ENCODE measurements at places on chromosomes 2 and 18.

- DNase-seq, result no peak
- no peak overlapping the region for H3K4me3 ChIP-seq
- no peaks in the 10 kb centered on the region for H3K36me3 ChIP-seq
- no peak overlapping the region for H3K27ac ChIP-seq
- no peaks in the 10 kb centered on the region for H3K27me3 ChIP-seq
Measured at GRCh38 chr2:198788676-198789075, 669.1 kb downstream of the SATB2 start.

DNA sequence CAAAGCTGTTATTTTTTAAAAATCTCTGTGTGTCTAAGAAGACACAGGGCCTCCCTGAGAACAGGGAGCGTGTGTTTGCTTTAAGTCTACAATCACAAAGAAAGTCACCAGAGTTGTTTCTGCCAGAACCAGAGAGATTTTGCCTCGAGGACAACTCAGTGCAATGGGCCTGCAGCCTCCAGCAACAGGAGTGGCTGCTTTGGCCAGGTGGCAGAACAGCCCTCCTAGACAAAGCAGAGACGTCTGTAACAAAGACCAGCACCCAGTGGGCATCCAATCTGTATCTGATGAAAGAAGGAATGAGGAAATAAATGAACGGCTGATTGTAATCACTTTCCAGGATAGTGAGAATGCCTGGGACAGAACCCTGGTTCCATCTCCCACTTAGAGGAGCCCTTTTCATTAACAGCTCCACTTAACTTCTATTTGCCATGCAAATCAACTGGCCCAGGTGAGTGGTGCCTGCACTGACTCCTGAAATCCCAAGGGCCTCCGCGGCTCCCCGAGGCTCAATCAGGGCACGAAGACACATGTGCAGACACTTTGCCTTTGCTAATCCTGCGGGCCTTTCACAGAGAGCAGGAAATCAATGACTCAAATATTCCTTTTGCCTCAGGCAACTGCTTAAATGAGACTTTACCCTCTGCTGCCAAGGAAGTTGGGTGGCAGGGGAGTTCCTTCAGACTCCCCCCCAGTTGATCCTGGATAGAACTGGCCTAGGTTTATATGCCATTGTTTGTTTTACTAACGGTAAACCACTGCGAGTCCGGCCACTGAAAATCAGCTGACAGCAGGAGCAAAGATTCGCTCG lies 146.5 kb downstream of the CABLES1 start:
- peak overlapping the region; percentile 88 for H3K27ac ChIP-seq
- H3K4me1 ChIP-seq, result no peaks in the 10 kb centered on the region
- DNase-seq, result peak; percentile 67
- H3K4me3 ChIP-seq, result no peak overlapping the region

- H3K4me3 ChIP-seq, result no peak overlapping the region
- no peaks in the 10 kb centered on the region for H3K36me3 ChIP-seq
- H3K27me3 ChIP-seq, result no peaks in the 10 kb centered on the region
- no peak overlapping the region for H3K27ac ChIP-seq
Measured at GRCh38 chr2:65231121-65231520, 3.5 kb downstream of the ACTR2 start.

DNA sequence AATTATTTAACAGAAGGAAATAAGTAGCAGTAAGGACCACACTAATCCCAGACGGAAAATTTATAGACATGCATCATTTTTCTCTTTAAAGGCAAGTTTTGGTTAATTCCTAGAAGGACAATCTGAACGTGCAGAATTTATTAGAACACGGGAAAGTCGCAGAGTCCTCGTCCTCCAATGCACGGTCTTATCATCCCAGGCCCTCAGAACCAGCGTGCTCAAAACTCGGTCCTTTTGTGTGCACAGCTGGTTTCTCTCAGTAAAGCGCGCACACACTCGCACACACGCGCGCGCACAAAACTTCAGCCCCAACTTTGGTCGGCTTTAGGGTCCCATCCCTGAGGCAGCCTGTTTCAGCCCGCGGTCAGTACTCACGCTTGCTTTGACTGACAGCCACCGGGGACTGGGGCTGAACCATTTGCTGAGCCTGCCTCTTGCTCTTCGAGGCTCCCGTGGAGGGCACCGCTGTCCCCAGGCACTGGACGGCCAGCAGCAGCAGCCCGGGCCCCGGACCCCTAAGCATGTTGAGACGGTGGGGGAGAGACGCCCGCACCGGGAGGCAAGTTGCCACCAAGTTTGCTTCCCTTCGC lies 493 bp downstream of the FN1 start:
- H3K4me3 ChIP-seq, result peak overlapping the region; percentile 53
- no peaks in the 10 kb centered on the region for H3K4me1 ChIP-seq
- peak overlapping the region; percentile 75 for H3K27ac ChIP-seq
- no peaks in the 10 kb centered on the region for H3K36me3 ChIP-seq
- DNase-seq, result no peak

- no peak overlapping the region for H3K4me3 ChIP-seq
- no peak overlapping the region for H3K27ac ChIP-seq
- DNase-seq, result no peak
- H3K36me3 ChIP-seq, result no peaks in the 10 kb centered on the region
- no peaks in the 10 kb centered on the region for H3K27me3 ChIP-seq
Measured at GRCh38 chr18:56003720-56004088, 415.7 kb upstream of the TCF4 start.

DNA sequence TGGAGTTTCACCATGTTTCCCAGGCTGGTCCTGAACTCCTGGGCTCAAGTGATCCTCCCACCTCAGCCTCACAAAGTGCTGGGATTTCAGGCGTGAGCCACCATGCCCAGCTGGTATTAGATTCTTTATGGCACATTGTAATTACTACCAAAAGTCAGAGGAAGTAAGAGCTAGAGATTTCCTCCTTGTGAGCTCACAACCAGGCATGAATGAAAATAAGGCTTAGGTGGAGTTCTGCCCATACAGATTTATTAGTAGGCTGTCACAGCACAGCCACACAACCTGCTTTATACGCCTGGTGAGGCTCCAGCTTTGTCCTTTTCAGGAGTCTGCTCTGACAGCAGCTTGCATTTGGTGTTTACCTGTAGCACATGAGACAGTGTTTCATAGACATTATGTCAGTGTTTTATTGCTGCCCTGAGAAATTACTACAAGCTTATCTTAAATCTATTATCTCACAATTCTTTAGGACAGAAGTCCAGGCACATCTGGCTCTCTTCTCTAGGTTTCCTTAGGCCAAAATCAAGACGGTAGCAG lies 156.6 kb downstream of the TANC1 start:
- H3K27ac ChIP-seq, result peak overlapping the region; percentile 58
- no peaks in the 10 kb centered on the region for H3K4me1 ChIP-seq
- H3K36me3 ChIP-seq, result no peaks in the 10 kb centered on the region
- no peaks in the 10 kb centered on the region for H3K27me3 ChIP-seq

DNA sequence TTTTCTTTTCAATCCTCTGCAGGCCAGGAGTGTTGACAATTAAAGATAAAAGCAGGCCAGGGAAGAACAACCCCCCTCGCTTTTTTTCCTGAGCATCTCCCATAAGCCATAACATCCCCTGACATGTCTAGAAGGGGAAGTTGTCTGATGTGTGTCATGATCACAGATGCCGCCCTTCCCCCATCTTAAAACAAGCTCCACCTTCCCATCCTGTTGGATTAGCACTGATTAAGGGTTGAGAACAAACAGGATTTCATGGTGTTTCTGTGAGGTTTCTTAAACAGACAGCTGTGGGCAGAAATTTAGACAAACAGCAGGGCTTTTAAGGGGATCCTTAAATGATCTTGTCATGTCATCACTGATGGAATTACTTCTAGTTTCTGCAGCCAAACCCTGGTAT lies 59.4 kb upstream of the UPP2 start:
- no peak for DNase-seq
- no peaks in the 10 kb centered on the region for H3K27me3 ChIP-seq
- no peaks in the 10 kb centered on the region for H3K4me1 ChIP-seq
- no peaks in the 10 kb centered on the region for H3K36me3 ChIP-seq

DNA sequence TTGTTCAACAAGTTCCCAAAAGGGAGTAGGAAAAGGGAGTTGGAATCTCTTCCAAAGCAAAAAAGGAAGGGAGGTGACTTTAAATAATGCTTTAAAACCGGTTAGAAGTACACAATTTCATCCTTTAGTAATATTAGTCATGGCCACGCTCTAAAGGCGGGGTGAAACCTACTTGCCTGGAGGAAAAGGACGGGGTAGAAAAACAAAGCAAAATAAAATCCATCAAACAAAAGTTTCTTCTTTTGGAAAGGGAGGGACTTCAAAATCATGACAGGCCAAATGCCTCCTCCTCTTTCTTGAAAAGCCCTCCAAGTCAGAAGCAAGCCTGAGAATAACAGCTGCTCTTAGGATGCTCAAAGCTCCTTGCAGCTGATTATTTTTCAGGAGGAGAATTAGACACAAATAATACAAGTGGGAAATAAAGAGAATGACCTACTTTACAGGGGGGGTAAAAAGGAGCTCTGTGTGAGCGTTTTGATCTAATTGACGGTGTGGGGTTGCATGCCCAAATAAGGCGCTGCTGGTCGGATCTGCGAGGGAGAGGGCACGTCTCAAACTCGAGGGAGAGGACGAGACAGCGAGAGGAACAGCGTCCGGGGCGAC lies 1.8 kb upstream of the NPAS2 start:
- peak overlapping the region; percentile 95 for H3K27ac ChIP-seq
- no peaks in the 10 kb centered on the region for H3K36me3 ChIP-seq
- H3K4me3 ChIP-seq, result peak overlapping the region; percentile 74

GRCh38 chr18:76486038-76486437 lies 9.0 kb downstream of the ZNF516 start:
- no peak overlapping the region for H3K4me3 ChIP-seq
- H3K4me1 ChIP-seq, result no peaks in the 10 kb centered on the region
- no peaks in the 10 kb centered on the region for H3K27me3 ChIP-seq
- no peak overlapping the region for H3K27ac ChIP-seq
- no peak for DNase-seq
- H3K36me3 ChIP-seq, result no peaks in the 10 kb centered on the region

- H3K27me3 ChIP-seq, result no peaks in the 10 kb centered on the region
- DNase-seq, result no peak
- no peaks in the 10 kb centered on the region for H3K36me3 ChIP-seq
- H3K27ac ChIP-seq, result peak overlapping the region; percentile 56
- H3K4me1 ChIP-seq, result no peaks in the 10 kb centered on the region
Measured at GRCh38 chr2:233075141-233075965, 15.2 kb downstream of the INPP5D start.

GRCh38 chr2:75787532-75788132 lies 76.9 kb upstream of the GCFC2 start:
- H3K27me3 ChIP-seq, result no peaks in the 10 kb centered on the region
- no peak overlapping the region for H3K4me3 ChIP-seq
- H3K36me3 ChIP-seq, result no peaks in the 10 kb centered on the region
- no peaks in the 10 kb centered on the region for H3K4me1 ChIP-seq

DNA sequence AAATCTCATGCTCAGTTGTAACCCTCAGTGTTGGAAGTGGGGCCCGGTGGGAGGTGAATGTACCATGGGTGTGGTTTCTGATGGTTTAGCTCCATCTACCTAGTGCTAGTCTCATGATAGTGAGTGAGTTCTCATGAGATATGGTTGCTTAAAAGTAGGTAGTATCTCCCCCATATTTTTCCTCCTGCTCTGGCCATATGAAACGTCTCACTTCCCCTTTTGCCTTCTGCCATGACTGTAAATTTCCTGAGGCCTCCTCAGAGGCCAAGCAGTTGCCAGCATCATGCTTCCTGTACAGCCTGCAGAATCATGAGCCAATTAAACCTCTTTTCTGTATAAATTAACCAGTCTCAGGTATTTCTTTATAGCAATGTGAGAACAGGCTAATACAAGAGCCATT lies 62.8 kb upstream of the RNF152 start:
- H3K36me3 ChIP-seq, result no peaks in the 10 kb centered on the region
- H3K4me3 ChIP-seq, result no peak overlapping the region
- H3K27ac ChIP-seq, result no peak overlapping the region

- no peaks in the 10 kb centered on the region for H3K4me1 ChIP-seq
- no peak for DNase-seq
- H3K27me3 ChIP-seq, result no peaks in the 10 kb centered on the region
- H3K27ac ChIP-seq, result no peak overlapping the region
Measured at GRCh38 chr2:126303113-126303512, 352.8 kb upstream of the GYPC start.

DNA sequence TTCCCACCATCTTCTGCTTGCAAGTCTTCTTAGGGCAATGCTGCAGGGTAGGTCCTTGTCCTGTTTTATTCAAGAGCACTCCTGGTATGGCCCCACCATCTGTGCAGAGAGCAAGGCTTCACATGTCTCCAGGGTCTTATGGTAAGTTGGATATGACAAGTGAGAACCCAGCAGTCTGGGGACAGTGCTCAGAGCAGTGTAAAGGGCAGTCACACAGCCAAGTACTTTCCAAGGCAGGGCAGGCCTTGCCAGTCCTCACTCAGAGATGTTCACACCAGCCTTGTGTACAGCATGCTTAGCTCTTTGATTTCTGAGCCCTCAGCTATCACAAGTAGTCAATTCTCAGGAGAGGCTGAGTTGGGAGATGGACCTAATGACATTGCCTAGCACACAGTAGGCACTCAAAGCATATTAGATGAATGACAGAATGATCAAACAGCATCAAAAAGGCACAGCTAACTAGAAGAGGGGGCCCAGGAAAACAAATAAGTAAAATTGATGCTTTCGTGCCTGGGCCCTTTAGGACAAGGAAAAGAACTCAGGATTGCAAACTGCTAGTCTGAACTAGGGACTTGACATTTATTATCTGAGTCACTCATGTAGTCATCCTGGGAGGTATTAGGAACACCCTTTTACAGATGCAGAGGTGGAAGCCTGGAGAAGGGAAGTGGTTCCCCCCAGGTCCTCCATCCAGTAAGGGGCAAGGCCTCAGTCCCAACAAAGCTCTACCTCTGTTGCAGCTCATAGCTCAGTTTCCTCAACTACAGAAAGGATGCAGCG lies 86.7 kb upstream of the CTAGE1 start:
- H3K4me1 ChIP-seq, result no peaks in the 10 kb centered on the region
- H3K4me3 ChIP-seq, result no peak overlapping the region
- H3K36me3 ChIP-seq, result no peaks in the 10 kb centered on the region
- DNase-seq, result no peak

DNA sequence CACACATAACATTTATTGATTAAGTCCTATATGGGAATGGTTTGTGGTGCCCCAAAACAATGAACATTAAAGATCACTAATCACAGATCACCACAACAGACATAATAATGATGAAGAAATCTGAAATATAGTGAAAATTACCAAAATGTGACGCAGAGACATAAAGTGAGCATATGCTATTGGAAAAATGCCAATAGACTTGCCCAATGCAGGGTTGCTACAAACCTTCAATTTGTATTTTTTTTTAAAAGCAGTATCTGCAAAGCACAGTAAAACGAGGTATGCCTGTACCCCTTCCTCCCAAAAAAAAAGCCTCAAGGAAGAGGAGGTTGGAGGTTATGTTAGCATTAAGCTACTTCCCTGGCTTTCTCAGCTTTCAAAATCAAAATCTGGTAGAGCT lies 131.1 kb downstream of the RBMS1 start:
- H3K27me3 ChIP-seq, result no peaks in the 10 kb centered on the region
- H3K4me1 ChIP-seq, result no peaks in the 10 kb centered on the region
- H3K27ac ChIP-seq, result no peak overlapping the region
- H3K36me3 ChIP-seq, result no peaks in the 10 kb centered on the region
- no peak for DNase-seq

GRCh38 chr2:37781028-37781427 lies 109.6 kb upstream of the CDC42EP3 start:
- no peaks in the 10 kb centered on the region for H3K27me3 ChIP-seq
- no peak overlapping the region for H3K4me3 ChIP-seq
- H3K4me1 ChIP-seq, result no peaks in the 10 kb centered on the region
- DNase-seq, result no peak
- no peaks in the 10 kb centered on the region for H3K36me3 ChIP-seq
- H3K27ac ChIP-seq, result no peak overlapping the region

All from breast epithelium (tissue), 4 donors.